CD4-positive, alpha-beta T cell treated with Interleukin-17A for 1 hour (primary cell): ENCODE measurements at places on chromosomes 11 and 22.

GRCh38 chr11:114496915-114497314 is 57.6 kb downstream of the REXO2 start:
- no peak for DNase-seq

DNA sequence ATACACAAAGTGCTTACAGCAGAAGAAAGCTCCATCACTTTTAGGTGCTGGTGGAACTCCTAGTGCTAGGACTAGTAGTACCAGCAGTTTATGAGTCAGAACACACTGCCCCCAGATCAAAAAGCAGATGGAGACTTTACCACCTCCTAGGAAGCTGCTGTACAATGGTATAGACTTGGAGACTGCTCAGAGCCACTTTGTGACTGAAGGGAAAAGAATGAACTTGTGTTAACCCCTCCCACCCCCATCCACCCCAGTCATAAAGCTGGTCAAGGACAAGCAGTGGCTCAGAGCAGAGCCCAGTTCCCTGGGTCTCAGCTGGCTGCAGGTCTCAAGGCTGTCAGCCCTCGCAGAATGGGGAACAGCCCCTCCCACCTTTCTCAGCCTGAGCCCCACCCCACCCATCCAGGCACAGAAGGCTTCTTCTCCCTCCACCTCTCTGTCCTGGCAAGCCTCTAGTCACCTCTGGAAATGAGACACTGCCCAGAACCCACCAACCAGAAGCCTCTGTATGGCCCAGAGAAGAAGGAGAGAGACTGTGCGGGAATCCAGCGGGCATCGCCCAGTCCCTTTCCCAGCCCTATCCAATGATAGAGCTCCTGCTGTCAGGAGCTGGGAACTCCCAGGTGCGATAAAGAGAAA is 23.8 kb downstream of the PACSIN2 start:
- no peak for DNase-seq

GRCh38 chr11:113701491-113701890 is 4.6 kb downstream of the TMPRSS5 start:
- no peak for DNase-seq

DNA sequence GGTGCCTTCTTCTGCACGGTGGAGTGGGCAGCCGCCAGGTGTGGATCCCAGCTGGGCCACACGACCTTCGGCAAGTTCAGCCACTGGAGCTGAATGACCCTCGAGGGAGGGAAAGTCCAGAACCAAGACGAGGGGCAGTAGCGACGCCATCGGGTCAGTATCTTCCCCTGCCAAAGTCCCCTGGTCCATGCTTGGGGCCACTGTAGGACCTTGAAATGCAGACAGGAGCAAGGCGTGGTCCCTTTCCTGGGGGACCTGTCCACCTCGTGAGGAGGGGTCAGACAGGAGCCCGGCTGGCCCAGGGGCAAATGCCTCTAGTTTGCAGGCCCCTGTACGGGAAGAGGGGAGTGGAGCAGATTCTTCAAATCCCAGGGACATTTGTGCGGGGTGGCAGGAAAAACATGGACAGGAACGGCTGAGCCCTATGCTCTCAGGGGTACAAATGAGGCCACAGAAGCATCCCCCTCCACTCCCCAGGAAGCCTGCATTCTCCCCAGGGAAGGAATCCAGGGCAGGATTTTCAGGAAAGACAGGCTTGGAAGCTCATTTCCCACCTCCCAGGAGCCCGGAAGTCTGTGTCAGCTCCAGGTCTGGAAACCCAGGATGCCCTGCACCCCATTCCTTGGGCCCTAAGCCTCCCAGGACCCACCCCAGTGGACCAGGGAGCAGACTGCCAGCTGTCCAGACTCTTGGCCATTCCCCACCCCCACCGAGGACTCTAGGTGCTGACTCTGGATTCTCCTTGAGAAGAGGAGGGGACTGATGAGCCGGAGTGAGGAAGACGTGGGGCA is 6.6 kb downstream of the SHANK2 start:
- no peak for DNase-seq

DNA sequence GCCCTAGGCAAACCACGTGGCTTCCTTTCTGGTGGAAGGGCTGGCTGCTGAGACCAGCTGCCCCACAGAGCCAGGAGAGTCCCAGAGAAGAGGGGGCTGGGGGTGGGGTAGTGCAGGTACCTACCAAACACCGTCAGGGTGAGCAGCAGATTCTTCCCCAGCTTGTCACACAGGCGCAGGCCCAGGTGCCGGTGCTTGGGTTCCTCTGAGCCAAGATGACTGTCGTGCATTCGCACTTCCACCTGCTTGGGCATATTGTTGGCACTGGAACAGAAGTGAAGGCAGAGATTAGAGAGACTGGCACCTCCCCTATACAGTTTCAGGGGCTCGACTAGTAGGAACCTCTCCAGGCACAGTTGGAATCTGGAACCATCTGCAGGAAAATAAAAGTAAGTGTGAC is 102.1 kb downstream of the SLC1A2 start:
- DNase-seq: no peak

- no peak for DNase-seq
These were observed 29.6 kb downstream of the TOM1 start for GRCh38 chr22:35329114-35329847.

DNA sequence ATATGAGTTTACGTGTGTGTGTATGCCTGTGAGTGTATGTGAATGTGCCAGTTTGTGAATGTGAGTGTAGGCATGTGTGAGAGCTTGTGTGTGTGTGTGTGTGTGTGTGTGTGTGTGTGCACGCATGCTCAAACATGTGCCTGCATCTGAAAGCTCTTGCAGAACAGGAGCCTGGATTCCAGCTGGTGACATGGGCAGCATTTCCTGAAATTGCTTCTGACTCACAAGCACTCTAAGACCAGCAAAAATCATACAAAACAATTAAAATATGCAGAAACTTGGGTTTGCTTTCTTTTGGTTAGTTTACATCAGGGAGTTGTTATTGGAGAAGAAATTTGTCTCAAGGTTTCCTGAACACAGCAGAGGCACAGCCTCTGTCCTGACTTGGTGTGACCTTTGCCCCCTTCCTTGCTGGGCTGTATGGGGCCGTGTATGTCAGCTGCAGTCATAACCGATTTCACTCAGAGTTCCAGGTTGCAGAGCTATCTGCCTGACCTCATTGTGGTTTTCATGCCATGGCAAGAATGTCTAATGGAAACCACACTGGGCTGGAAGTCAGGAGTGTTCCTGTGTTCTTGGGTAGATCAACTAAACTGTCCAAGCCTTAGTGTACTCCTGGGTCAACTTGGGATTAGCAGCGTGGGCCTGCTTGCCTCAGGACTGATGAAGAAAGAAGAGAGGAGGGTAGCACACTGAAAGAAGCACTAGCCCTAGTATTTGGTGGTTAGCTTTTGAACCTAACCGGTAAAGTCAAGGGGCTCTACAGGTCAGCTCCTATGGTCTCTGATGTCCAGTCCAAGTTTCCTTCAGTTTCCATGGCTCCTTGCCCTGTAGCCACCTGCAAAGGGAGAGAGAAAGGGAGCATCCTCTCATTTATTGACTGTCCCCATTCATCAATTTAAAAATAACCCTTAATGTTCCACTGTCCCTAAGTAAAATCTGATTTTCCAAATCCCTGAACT is 143.7 kb downstream of the SNX19 start:
- no peak for DNase-seq

- no peak for DNase-seq
These were observed 7.3 kb downstream of the APBB1 start for GRCh38 chr11:6411594-6412031.

DNA sequence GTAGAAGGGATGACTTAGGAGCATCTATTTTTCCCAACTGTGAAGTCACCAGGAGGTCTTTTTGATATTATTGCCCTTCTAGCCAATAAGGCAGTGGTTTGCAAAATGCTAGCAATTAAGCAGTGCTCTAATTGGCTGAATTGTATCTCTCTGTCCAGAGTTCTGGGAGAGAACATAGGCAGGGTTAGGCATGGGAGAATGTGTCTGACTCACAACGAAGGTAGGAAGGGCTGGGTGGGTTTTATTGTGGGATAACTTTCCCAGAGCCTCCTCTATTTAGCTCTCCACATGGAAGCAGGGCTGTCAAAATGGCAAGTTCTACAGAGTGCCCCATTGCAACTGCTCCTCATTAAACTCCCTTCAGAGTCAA is 415.9 kb upstream of the CADM1 start:
- DNase-seq: no peak

DNA sequence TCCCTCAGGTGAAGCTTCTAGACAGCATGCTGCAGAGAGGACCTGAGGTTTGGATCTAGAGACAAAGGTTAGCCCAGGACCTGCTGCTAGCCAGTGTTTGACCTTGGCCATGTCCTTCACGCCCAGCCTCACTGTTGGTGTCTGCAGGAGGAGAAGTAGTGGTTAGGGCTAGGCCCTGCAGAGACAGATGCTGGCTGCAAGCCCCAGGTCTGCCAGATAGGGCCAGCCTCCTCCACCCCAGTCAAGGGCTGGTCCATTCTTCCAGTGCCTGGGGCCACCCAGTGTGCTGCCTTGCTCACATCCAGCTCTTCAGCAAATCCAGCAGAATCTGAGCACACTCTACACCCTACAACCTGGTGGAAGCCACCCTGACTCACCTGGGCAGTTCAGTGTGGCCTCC is 21.5 kb upstream of the MIEF1 start:
- DNase-seq: no peak
